ENCODE measurements at places on chromosomes 13 and 19.

- DNase-seq = no peak
Observed at GRCh38 chr13:36369268-36370107, 23.3 kb upstream of the SPART start.

GRCh38 chr13:60332682-60333081 is 64.3 kb upstream of the TDRD3 start:
- no peak for DNase-seq

DNA sequence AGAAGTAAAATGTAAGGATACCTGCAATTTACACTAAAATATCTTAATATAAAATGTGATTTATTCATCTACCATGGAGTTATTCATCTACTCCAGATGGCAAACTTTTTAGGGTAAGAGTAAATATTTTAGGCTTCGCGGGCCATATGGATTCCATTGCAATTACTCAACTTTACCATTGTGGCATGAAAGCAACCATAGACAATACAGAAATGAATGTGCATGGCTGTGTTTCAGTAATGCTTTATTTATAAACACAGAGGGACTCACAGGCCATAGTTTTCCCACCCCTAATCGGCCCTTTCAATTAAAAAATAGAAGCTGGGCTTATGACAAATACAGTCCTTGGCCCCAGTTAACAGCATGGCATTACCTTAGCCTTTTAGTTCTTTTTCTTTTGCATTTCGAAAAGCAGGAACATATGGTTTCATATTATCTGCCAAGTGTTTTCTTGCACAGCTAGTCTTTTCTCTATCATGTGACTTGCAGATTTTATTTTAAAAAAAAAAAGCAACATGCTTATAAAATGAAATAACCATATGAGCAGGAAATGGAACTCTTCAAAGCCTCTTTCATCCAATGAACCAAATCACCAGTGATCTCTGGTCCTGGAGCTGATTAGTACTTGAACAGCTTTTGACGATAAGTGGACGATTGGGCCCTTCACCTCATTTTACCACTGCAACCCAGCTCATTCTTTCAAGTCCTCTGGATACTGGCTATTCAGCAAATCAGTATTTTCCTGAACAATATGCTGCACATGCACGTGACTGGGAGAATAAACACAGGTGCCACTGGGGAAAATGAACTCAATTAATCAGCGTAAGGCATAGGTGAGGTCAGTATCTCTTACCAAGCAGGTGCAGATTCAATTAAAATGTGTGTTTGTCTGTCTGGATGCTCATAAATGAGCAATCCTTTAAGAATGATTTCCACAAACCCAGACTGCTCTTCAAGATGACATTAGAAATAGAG is 63.9 kb downstream of the LHFPL6 start:
- no peak for DNase-seq

DNA sequence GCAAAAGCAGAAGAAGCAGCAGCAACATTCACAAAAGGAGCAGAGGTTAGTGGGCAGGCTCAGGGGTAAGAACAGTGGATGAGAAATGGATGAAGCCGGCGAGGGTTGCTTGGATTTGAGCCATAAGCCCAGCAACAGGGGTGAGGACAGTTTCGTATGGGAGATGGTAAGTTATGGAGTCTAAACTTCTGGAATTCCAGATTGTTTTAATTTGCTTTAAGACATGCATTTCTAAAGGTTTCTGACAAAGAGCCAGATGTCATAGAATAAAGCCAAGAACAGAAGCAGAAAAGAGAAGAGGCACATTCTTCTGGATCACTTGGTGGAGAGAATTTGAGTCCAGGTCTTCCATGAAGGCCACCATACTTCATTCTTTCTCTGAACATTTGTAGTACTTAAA is 76.6 kb downstream of the TNFSF11 start:
- DNase-seq = no peak

GRCh38 chr19:57245959-57246358 is 5.5 kb downstream of the ZNF805 start:
- DNase-seq = no peak

DNA sequence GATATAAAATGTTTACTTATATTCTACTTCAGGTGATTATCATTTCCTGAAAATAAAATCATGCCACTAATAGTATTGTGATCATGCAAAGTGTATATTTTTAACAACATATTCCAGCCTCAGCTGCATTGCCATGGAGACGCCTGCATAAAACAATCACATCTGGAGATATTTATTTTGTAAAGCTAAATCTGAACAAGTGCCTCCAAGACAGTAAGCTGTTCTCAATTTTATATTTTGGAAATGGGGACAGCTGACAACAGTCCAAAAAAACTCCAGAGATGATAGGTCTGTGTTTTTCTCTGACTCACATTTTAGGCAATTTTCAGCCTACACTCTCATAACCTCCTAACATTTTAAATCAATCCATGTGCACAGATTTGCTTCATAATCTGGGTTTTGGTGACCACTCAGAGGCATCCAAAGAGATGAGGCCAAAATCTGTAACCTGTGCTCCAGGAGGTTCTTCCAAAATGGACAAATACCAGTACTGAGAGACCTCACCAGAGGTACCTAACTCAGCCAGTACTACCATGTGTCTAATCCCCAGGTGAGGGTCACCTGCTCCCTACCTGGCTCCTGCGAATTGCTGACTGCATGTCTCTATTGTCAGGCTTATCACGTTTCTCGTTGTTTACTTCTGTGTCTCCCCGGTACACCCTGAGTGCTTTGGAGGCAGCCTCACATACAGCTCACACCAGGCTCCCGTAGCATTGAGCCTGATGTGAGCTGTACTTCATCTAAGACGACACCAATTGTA is 62.7 kb downstream of the COL4A1 start:
- no peak for DNase-seq

DNA sequence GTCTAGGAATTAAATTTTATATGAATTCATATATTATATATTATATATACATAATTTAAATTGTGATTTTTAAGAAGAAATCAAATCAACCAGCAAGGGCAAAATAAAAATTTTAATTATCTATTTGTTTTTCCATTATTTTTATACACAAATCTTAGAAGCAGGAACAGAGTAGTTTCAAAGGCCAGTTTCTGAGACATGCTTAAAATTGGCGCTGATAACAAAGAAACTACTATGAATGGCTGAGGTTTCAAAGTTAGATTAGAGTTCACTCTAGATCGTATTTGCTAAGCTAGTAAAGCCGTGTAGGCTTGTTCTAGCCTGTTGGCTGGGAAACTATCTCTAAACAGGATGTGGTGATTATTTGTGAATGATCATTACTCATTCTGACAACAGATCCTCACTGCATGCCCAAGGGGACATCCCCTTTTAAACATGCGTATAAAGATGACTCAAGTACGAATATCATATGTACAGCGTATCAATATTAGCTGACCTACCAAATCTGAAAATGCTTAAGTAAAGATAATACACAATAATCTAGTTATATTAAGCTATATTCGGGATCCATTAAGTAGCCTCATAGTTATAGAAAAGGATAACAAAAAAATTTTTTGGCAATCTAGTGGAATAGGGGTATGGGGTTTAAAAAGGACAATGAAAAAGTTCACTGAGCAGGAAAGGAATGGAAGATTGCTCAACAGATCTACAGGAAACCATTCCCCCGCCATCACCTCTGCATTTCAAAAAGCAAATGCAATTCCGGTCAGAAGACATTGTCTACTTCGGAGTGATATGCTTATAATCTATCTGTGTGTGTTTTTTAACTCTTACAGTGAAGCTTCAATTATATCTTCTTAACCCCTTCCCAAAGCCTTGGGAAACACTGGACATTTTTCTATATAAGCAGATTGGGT is 150.1 kb downstream of the SHISA2 start:
- no peak for DNase-seq

DNA sequence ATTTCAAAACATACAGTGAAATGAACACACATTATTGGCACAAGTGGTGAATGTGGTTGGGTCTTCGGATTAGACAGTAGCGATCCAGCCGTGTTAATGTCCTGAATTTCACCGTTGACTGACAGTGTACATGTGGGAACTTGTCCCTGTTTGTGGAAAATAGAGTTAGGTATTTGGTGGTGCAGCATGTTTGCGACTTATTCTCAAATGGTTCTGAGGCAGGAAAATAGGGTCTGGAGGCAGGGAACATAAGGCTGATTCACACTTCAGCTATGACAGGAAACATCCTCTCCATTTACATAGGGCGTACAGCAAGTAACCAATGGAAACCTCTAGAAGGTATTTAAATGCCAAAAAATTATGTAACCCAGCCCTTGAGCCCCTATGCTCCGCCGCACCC is 4.2 kb downstream of the LGALS7B start:
- no peak for DNase-seq

GRCh38 chr13:21872795-21873194 is 201.9 kb downstream of the FGF9 start:
- no peak for DNase-seq

GRCh38 chr13:100809856-100810255 is 135.3 kb upstream of the TMTC4 start:
- DNase-seq = no peak

DNA sequence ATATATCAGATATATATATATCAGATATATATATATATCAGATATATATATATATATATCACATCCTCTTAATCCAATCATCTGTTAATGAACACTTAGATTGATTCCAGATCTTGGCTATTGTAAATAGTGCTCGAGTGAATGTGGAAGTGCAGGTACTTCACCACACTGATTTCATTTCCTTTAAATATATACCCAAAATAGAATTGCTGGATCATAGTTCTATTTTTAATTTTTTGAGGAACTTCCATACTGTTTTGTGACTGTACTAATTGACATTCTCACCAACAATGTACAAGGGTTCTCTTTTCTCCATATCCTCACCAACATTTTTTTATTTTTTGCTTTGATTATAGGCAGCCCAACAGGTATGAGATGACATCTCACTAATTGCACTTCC is 277.5 kb downstream of the NHLRC3 start:
- no peak for DNase-seq

DNA sequence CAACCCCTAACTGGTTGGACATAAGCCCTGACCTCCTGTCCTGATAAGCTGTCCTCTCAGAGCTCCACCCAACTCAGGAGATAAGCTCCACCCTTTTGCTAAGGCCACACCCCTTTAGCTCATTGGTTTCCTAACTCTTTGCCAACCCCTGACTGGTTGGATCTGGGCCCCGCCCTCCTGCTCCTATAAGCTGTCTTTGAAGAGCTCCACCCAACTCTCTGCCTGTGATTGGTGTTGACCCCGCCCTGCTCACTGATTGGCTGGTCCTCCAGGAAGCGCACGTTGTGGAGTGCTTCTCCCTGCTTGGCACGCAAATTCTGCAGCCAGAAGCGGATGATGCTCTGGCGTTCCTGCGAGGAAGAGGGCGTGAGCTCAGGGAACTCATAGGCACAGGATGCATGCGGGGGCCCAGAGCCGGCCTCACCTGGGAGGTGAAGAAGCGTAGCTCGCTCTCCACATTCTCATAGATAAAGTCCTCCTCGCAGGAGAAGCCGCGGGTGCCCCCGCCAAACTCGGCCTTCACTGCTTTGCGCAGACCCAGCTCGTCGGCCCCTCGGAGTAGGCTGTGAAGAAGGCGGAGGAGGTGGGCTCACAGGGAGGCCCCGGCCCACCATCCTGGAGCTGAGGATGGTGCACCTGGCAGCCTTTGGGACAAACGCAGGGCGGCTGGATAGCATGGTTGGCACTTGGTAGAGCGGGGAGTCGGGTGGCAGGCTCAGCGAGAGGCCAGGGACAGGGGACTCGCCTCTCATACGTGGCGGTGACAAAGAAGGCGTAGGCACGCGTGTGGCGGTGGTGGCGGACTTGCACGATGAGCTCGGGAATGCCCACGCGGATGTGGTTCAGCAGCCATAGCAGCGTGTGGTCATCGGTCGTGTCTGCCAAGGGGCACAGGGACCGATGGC is 1.7 kb downstream of the ANO8 start:
- peak; percentile 17 for DNase-seq

GRCh38 chr13:96248103-96248502 is 158.2 kb downstream of the HS6ST3 start:
- DNase-seq = no peak

DNA sequence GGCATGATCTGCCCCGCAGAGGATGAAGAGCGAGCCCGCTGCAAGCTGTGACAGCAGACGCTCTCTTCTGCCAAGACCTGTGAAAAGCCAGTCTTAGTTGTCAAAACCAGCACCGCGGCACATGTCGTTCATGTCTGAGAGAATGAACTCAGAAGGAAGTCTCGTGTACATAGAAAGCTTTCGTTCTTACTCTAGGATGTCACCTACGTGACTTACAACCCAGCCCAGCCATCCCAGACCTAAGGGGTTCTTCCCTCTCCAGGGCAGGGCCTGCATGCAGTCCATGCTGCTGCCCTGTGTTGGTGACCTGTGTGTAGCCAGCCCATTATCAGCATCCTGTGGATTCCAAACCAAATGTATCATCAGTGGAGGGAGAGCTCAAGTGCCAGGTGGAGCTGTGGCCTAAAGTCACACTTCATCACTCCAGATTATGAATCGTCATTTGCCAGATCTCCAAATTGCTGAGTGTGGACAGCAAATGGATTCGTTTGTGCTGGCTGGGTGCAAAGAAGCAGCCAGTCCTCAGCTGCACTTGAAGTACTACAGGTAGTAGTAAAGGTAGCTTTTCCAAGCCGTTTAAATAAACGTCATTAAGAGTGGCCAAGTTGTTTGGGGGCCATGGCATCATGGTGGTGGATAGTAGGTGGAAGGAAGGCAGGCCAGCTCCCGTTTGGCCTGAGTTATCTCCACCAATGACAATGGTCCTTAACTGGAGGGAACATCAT is 73.9 kb upstream of the GPR183 start:
- no peak for DNase-seq

DNA sequence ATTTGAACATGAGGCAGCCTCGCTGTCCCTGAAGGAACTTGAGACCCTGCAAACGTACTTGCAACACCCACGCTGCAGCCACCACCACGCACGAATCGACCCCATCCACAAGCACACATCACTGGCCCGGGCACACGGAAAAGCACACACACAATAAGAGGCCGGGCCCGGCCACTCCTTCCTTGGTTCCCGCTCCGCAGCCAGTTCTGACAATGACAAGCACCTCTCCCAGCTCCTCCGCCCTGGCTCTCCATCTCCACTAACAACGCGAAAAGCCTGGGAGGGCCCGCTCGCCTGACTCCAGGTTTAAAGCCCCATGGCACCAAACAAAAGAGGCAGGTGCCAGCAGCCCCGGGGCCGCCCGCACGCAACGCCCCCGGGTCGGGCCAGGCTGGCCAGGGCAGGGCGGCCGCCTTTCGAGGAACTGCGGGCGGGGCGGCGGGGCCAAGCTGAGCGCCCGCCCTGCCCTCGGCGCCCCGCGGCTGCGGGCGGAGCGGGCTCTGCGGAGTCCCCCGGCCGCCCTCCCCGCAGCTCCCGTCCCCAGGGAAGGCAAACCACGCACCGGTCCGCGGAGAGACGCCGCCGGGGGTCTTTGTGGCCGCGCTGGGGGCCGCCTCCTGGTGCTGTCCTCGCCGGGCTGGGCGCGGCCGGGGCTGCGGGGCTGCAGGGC is 495 bp downstream of the DCLK1 start:
- no peak for DNase-seq

DNA sequence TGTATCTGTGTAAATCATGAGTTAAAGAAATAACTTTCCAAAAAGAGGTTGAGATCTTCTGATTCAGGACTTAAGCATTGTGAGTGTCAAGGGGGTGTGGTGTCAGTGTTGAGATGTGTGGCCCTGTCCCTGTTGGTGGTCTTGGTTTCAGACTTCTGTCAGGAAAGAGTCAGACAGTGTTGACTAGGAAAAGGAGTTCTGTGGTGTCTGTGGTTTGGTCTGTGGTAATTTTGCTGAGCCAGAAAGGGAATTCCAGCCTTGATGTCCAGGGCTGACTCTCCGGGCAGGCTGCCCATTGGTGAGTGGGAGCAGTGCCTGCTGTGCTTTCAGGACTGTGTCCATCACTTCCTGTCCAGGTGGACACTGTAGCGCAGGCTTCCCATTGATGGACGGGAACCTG is 39.8 kb upstream of the IGFL4 start:
- DNase-seq = no peak
